AG08395 (cell line): ENCODE measurements at places on chromosomes 1 and 21.

- peak; percentile 87 for DNase-seq
Measured at GRCh38 chr1:232767305-232768074, 37.7 kb upstream of the MAP10 start.

DNA sequence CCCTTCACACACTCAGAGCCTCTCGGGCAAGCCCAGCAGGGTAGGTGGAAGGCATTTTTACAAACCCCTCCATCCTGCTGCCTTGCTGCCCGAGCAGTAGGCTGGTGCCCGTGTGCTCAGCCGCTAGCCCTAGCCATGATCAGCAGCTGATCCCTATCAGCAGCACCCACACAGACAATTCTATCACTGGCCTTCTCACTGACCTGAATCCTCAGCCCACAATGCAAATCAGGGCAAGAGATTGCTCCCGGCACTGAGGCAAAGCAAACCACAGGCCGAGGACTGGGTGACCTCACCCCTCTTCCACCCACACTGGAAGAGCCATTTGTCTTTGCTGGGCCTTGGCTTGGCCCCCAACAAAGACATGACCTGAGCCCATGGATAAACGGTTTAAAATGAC is 895 bp upstream of the PDZK1 start:
- no peak for DNase-seq

- DNase-seq: peak; percentile 71
Measured at GRCh38 chr1:44707959-44708831, 22.8 kb downstream of the RNU5D-1 start.

DNA sequence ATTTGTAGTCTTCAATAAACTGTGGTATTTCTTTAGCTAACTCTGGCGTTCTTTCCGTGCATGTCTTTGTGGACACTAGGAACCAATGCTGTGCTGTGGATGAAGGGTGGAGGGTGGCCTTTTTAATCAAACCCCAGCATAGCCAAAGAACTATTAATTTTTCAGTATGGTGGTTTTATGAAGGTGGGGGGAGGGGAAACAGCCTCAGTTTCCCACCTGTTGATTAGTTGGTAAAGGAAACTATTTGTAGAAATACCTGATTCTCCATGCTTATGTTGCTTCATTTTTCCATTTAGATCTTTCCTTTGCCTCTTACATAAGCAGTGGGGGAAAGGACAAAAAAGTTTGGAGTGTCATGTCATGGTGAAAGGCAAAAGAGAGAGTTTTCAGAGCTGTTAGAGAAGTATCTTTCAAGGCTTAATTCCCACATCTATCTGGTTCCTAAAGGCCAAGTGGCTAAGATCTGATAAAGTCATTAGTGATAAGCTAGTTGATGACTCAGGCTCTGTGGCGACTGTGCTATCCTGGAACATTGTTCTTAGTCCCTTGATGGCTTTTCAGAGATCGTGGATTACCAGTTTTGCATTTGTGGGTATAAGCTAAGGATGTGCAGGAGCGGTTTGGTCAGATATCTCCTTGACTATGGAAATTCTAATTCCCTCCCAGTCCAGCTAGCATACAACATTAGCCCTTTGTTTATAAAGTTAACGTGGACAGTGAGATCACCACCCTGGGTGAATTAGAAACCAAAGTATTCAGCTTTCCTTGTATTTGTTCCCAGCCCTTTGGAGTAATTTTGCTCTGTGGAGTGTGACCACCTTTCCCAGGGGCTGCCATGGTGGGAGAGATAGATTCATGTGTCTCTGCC is 8.7 kb upstream of the HAX1 start:
- no peak for DNase-seq

- no peak for DNase-seq
Measured at GRCh38 chr1:229480495-229480894, 27.6 kb downstream of the NUP133 start.

DNA sequence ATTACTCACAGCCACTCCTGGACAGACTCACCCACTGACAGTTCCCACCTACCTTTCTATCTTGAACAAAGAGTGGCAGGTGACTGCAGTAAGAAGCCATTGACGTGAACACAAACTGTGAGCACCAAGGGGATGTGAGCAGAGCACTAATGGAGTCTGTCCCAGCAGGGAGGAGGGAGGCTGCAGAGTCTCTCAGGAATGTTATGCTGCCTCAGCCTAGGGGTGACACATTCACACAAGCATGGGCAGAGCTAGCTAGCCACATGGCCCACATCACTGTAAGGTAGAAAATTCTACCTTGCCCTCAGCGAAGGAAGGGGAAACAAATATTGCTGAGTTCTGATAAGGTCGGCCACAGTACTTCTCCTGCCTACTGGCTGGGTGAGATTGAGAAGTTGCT is 56.8 kb upstream of the PTGFRN start:
- peak; percentile 49 for DNase-seq

GRCh38 chr1:114502080-114502479 is 8.9 kb downstream of the TRIM33 start:
- DNase-seq: no peak

GRCh38 chr1:245694753-245695195 is 540.0 kb downstream of the KIF26B start:
- DNase-seq: no peak

GRCh38 chr1:181317261-181317930 is 165.9 kb upstream of the CACNA1E start:
- DNase-seq: no peak
